ENCODE measurements at places on chromosomes 16 and 17. TPM values are rescaled to one million over a fixed set of nuclear protein-coding genes. Genes with fewer than 3 reads are reported as not detected.

WSCD1 gene
- total RNA-seq = 11.6 TPM

GRCh38 chr16:10694830-10695229 is at the start of gene TEKT5:
TSS of gene TEKT5 (minus strand) at chr16:10694930. CDS start at chr16:10694873, 57 bp downstream.
- DNase-seq = no peak

GRCh38 chr16:2210009-2210332 is 692 bp downstream of the BRICD5 start:
- DNase-seq = no peak

GRCh38 chr17:79952901-79953300 is 82.8 kb downstream of the TBC1D16 start:
- DNase-seq = no peak

- no peak for DNase-seq
Observed at GRCh38 chr17:14559264-14560119, 258.6 kb downstream of the HS3ST3B1 start.

- DNase-seq = no peak
Observed at GRCh38 chr16:50570354-50570753, 22.2 kb downstream of the NKD1 start.

All from left ventricle myocardium superior (tissue), 1 donor.